ENCODE measurements at places on chromosomes 2 and 18. TPM values are rescaled to one million over a fixed set of nuclear protein-coding genes. Genes with fewer than 3 reads are reported as not detected.

The MAP2 gene
- total RNA-seq = 62.6 TPM

The SOWAHC gene
- total RNA-seq = 46.6 TPM

The OTOS gene
- not detected for total RNA-seq

The ANKRD53 gene
- 0.98 TPM for total RNA-seq

The BARD1 gene
- total RNA-seq = 23.7 TPM

The SAG gene
- total RNA-seq = not detected

All from esophagus muscularis mucosa (tissue), 4 donors.